ENCODE measurements at places on chromosomes 6 and 20. TPM values are rescaled to one million over a fixed set of nuclear protein-coding genes. Genes with fewer than 3 reads are reported as not detected.

DNA sequence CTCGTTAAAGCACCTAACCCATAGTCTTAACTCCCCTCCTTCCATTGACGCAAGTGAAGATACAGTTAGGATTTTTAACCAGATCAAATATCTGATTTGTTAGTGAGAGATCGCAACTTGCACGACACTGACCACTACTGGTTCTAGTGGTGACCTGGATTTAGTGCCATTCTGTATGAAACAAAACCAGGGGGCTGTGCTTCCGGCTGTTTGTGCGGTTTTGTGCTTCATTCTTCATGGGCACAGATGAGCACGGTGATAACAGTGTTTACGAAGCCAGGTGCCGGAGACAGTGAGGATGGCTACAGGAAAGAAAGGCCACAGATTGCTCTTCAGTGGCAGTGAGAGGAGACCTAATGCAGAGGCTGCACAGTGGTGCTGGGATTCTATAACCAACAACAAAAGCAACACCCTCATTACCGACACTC, 75.5 kb downstream of the NOL4L start:
- DNase-seq: peak; percentile 73

- DNase-seq: no peak
These were observed 1.7 kb downstream of the ADRM1 start for GRCh38 chr20:62304331-62305148.

- peak; percentile 36 for DNase-seq
These were observed 92.6 kb downstream of the YTHDF1 start for GRCh38 chr20:63123331-63123741.

DNA sequence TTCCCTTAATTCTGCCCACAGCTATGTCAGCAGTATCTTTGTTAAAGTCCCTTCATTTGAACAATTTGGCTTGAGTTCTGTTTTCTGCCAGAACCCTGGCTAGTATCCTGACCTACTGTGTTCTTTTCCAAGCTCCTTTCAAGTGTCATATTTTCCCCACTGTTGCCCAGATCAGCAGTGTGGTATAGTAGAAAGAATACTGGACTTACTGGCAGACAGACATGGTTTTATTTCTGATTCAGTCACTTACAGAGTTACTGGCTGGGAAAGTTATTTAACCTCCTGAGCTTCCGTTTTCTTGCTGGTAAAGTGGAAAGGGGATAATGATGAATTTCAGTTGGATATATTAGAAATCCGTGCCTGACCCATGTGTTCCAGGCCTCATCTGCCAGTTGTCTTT, 39.8 kb upstream of the RAB23 start:
- no peak for DNase-seq

GRCh38 chr6:14655201-14656061, 537.9 kb downstream of the CD83 start:
- DNase-seq: no peak

GRCh38 chr6:43817192-43817591, 47.2 kb downstream of the VEGFA start:
- peak; percentile 86 for DNase-seq

- peak; percentile 83 for DNase-seq
These were observed 46.7 kb downstream of the SRC start for GRCh38 chr20:37392441-37393195.

DNA sequence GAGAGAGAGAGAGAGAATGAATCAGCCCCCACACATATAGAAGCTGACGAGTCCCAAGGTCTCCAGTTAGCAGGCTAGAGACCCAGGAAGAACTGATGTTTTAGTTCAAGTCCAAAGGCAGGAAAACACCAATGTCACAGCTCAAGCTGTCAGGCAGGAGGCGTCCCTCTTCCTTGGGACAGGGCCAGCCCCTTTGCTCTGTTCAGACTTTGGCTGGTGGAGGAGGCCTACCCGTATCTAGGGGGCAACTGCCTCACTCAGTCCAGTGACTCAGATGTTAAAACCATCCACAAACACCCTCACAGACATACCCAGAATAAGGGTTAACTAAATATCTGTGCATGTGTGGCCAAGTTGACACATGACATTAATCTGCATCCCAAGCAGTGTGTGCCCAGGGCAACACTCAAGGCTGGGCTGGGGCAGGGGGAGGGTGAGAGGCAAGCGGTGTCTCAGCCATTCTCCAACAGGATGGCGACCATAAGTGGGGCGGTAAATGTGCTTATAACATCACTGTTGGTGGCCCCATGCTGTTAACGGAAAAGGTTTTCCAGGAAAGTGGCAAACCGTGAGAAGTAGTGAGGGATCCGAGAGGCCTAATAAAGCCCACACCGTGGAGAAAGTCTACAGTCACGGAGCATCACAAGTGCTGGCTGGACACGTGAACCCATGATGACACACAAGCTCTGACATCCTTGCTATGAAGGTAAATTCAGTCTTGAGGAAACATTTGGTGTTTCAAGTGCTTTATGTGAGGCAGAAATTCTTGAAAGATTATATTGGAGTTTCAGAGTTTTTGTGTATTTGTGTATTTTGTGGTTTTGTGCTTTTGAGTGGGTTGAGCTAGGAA, 28.1 kb downstream of the RAMACL start:
- no peak for DNase-seq

- DNase-seq: peak; percentile 47
These were observed 26.7 kb downstream of the MDN1 start for GRCh38 chr6:89792881-89793280.

DNA sequence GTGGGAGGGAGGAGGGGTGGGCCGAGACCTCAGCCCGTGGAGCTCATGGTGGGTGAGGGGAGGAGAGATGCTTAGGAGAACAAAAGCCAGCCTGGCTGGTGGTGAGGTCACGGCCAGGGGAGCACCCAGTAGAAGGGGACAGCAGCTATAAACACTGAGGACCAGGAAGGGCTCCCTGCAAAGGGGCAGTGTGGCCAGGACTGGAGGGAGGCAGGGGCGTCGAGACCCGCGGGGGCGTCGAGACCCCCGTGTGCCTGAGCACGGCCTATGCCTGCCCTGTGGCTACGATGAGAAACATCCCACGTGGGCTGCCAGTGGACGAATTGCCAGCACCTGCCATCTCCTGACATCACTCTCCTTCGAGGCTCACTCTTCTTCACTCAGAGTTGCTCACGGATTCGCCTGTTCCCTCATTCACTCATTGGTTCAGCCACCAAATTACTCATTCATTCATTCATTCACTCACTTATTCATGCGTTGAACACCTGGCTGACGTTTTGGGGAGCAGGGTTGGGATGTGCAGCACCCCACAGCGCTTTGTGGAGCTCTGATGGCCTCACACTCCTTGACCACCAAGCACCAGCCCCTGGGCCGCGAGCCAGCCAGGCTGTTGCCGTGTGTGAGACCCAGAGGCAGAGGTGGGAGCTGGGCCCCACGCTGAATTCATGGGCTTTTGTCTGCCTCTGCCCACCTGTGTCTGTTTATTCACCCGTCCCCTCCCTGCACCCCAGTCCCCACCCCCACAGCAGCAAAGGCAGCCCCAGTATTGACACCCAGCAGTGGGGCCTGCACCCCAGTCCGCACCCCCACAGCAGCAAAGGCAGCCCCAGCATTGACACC, 61.2 kb upstream of the BHLHE23 start:
- no peak for DNase-seq

DNA sequence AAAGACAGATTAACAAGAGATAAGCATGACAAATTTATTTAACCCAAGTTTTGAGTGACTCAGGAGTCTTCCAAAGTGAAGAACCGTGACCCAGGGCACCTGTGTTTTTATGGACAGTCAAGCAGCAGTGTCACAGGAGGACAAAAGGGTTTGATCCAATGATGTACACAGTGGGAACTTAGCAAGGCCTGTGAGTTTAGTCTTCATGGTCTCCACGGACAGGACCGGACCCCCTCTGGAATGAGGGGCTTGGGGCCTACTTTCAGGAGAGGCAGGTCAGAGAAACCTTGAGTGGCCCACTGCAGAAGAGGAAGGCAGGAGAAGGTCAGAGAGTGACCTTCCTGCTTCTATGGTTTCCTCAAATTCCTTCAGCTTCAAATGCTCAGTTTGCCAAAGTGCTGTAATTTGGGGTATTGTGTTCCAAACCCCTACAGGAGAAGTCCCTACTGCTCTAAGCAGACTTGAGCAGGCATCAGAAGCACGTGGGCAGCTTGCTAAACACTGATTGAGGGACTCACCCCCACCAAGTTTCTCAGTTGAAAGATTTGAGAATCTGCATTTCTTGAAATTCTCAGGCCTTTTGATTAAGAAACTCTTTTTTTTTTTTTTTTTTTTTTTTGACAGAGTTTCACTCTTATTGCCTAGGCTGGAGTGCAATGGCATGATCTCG, 26.4 kb upstream of the ZMYND8 start:
- no peak for DNase-seq

DNA sequence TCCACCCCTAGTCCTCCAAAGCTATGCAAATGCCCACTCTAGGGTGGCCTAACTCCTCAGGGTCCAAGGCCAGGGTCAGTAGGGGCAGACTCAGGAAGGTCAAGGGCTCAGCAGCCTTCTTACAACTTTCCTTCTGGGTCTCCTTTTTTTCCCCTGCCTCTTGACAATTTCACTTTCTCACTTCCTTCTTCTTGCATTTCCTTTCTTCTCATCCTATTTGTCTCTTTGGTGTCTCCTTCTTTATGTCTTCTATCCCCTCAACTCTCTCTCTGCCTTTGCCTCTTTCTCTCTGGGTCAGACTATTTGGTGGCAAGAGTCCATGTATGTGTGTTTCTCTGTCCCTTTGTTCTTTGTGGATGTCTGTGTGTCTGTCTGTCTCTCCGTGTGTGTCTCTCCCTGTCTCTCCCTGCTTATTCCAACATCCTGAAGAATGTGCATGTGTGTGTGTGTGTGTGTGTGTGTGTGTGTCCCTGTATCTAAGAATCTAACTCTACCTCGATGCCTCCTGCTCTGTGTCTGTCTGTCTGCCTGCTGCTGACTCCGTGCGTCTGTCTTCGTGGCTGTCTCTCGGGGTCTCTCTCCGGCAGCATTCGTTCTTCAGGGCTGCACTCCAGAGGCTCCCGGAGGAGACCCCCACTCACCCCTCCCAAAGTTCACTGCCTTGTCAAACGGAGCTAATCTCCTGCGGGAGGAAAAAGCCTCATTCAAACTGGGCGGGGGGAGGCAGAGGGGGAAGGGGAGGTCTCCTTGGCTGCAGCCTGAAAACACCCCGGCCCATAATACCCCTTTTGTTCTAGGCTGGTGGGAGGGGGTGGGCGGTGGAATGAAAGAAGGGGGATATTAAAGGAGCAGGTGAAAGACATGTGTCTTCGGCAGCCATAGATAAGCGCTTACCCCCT, 51.7 kb upstream of the FOXP4 start:
- peak; percentile 77 for DNase-seq

DNA sequence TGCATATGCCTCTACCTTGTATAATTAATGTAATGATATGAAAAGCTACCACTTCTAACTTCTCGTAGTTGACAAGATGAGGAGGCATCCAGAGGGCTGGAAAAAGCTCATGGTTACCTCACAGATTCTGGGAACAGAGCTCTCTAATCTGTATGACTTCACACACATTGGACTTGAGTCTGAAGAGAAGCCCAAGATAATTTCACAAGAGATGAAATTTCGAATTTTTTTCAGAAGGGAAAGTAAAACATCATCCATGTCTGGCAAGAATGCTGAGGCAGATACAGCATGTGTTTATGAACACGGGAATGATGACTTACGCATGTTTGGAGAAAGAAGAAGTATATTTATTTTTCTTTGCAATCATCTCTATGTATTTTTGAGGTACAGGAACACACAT, 141.8 kb upstream of the TENT5A start:
- DNase-seq: no peak

DNA sequence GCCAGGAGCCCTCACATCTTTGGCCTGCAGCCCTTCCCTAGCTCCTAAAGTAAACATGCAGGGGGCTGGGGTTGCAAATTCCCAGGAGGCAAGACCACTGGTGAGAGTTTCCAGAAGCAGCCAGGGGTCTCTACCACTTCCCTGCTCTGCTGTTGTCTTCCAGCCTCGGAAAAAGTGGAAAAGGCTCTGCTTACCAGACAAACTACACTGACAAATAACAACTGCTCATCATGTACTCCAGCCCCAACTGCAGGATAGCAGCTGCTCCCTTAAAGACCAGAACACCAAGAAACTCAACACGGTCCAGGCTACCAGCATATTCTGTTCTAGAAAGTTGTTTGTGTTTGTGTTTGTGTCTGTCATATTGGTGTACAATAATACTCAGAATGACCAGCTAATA, 187.5 kb upstream of the MARCKS start:
- no peak for DNase-seq

GRCh38 chr20:5354901-5355300, 38.1 kb upstream of the PROKR2 start:
- DNase-seq: no peak

- peak; percentile 80 for DNase-seq
These were observed 95.0 kb downstream of the DLGAP4 start for GRCh38 chr20:36400909-36401735.

GRCh38 chr6:169490246-169490641, 211.6 kb downstream of the WDR27 start:
- DNase-seq: no peak

DNA sequence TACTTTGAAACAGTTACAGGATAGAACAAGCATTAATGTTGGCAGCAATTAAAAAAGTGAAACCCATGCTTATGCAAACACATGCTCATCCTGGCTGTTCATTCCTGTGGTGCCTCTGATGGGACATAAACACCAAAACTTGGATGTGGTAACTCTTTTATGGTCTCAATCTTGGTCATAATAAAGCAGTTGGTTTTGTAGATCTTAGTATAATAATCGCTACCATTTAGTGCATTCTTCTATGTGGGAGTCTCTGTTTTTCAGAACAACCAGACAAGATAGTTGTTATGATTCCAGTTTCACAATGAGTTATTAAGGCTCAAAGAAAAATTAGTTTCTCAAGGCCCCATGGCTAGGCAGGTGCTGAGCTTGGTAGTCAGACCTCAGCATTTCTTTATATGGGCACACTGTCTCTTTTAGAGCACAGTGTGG, 184.0 kb downstream of the UTRN start:
- no peak for DNase-seq

GRCh38 chr6:158410784-158411183, 98.5 kb downstream of the TULP4 start:
- no peak for DNase-seq

DNA sequence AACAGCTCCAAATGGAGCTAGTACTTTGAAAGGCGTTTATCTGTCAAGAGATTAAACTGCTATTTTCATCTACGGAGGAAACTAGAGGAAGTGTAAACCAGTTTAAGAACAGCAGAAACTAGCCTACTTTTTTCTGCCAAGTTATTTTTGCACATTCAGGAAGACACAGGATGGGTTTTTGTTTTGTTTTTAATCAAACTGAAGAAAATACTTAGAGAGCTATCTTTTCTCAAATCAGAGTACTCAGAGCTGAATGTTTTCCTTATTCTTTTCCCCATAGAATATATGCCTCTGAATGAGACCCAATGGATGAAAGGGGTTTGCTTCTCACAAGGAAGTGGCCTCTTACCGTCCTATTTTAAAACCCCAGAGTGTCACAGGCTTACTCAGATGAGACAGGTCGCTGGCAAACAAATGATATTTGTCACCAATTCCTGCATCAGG, 538.5 kb downstream of the CD83 start:
- DNase-seq: no peak

GTSF1L gene
- not detected for total RNA-seq

SLC13A3 gene
- total RNA-seq: 6.9 TPM

RFX6 gene
- not detected for total RNA-seq

SULF2 gene
- total RNA-seq: 52.0 TPM

EYS gene
- total RNA-seq: 0.10 TPM

MUC22 gene
- total RNA-seq: not detected

SPAG4 gene
- total RNA-seq: 6.1 TPM

PPP1R3G gene
- total RNA-seq: 0.48 TPM
